ENCODE measurements at places on chromosomes 1 and 21.

- no peak for DNase-seq
Observed at GRCh38 chr1:234231061-234231892, 142.0 kb upstream of the COA6 start.

DNA sequence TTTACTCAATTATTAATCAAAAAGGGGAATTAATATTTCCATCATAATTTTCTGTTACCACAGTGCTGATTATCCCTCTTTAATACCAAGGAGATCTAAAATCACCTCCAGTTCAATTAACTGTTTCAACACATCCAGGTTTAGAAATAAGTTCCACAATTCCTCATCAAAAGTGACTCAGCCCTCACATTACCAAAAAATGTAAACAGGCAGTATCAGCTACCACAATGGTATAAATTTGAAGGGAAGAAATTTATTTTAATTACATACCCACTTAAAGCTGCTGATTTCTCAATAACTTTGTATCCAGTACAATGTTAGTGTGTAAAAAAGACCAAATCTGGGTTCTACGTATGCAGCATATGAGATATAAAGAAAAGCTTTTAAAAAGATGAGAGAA, 51.9 kb downstream of the EIF4G3 start:
- no peak for DNase-seq

GRCh38 chr1:204960306-204961125, 82.5 kb upstream of the CNTN2 start:
- no peak for DNase-seq

DNA sequence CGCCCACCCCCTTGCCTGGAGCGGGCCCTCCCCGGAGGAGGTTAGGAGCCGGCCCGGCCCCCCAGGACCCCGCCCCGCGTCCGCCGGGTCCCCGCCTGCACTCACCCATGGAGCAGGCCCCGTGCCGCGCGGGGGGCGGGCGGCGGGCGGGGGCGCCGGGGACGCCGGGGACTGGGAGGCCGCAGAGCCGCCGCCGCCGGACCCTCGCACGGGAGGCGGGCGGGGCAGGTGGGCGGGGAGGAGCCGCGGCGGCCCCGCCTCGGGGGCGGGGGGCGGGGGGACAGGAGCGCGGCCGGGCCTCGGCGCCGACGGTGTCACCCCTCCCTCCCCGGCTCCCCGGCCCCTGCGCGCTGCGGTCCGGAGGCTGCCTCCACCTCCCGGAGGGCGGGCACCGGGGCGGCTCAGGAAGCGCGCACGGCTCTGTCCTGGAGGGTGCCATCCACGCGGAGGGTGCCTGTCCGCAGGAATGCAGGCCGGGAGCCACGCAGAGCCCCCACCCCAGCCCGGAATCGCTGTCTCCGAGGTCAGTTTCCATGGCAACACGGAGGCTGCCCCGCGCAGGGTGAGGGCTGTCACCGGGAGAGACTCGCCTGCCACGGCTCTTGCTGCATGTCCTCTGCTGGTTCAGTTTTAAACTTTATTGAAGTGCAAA, 5.9 kb upstream of the PLEKHG5 start:
- DNase-seq: peak; percentile 42

GRCh38 chr1:150995460-150995859, 11.2 kb downstream of the MINDY1 start:
- no peak for DNase-seq

- no peak for DNase-seq
Observed at GRCh38 chr1:207581496-207582153, 63.3 kb upstream of the CR1L start.

GRCh38 chr1:181347495-181348390, 135.6 kb upstream of the CACNA1E start:
- no peak for DNase-seq

- no peak for DNase-seq
Observed at GRCh38 chr1:2640626-2641025, 7.8 kb upstream of the MMEL1 start.

DNA sequence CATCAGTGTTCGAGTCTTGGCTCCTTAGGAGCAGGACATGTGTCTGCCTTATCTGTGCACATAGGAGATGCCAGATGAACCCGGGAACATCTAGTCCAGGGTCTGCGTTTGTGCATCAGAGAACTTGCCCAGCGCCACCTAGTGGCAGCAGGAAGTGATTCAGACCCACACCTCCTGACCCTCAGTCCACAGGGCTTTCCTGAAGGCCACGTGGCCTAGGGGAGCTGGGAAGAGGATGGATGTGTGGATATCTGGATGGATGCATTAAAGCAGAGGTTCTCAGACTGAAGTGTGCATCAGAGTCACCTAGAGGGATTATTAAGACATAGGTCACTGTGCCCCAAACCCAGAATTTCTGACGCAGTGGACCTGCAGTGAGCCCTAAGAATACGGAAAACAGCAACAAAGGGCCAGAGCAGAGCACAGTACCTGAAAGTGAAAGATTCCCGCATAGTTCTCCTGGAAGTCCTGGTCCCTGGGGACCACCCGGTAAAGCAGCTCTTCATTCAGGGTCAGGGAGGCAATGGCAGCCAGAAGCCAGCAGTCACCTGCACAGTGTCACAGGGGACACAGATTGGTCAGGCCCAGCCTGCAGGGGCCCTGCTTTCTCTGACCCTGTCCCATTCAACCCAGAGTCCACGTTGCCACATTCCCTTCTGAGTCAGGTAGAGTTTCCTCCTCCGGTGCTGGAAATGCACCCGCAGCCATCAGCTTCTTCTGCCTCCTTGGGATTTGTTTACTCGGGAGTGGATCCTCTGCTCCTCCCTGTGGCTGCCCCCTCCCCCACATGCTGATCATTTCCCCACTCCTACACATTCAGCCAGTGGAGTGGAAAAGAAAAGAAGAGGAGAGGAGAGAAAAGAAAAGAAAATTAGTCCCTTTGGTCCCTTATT, 37.0 kb downstream of the CAPN8 start:
- DNase-seq: peak; percentile 18

GRCh38 chr1:115179397-115180079, 90.2 kb upstream of the TSPAN2 start:
- DNase-seq: no peak

DNA sequence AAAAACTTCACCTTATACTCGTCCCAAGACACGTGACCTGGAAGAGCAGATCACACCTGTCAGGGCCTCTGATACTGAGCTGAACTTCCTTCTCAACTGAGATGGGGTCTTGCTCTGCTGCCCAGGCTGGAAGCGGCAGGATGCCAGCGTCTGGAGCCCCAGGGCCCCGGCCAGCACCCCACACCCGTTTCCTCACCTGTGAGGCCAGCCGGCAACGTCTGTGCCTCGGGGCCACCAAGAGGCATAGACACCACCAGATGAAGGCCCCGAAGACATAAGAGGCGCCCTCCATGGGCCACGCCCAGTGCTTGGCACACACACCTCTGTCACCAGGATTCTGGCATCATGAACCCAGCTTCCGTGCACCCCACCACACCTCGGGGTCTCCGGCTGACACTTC, 8.5 kb downstream of the SDF4 start:
- DNase-seq: no peak

- peak; percentile 85 for DNase-seq
Observed at GRCh38 chr1:152036267-152037216, at the start of gene S100A11. Gene S100A11, minus strand, starts transcription at chr1:152037004. Its CDS starts 89 bp downstream, at chr1:152036915.

- DNase-seq: no peak
Observed at GRCh38 chr1:62263814-62264353, 55.4 kb downstream of the KANK4 start.

DNA sequence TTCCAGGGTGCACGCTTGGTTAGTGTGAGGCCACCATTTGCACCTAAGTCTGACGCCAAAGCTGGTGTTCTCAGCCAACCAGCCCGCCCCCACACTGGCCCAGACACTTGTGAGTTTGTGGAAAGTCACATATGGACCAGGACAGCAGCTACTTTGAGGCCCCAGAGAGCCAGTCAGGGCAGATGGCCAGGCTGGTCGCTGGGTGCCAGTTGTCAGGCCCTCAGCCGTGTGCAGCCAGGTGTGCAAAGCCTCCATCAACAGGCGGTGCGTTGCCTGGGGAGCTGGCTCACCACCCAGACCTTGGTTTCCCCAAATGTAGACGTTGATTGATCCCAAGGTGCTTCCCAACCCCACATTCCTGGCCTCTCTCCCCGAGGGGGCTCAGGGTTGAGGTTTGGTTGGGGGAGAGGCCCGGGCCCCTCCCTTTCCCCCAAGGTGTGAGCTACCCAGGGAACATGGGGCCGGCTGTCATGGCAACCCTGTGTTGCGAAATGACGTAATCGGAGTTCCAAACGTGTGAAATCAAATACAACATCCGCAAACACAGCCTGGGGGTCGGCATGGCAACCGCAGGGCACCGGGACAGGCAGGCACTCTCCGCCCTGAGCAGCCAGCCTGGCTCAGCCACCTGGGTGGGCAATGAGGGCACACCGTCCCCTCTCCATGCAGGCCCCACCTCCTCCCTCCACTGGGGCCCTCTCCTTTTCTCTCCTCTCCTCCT, 42.2 kb upstream of the WNT4 start:
- no peak for DNase-seq

- DNase-seq: no peak
Observed at GRCh38 chr1:4673494-4673893, 19.1 kb downstream of the AJAP1 start.

GRCh38 chr1:46034601-46035516, 97.6 kb downstream of the PIK3R3 start:
- DNase-seq: no peak

- DNase-seq: no peak
Observed at GRCh38 chr1:233518344-233518743, 95.6 kb upstream of the KCNK1 start.

GRCh38 chr21:26836528-26836927, 8.7 kb downstream of the ADAMTS1 start:
- DNase-seq: no peak

DNA sequence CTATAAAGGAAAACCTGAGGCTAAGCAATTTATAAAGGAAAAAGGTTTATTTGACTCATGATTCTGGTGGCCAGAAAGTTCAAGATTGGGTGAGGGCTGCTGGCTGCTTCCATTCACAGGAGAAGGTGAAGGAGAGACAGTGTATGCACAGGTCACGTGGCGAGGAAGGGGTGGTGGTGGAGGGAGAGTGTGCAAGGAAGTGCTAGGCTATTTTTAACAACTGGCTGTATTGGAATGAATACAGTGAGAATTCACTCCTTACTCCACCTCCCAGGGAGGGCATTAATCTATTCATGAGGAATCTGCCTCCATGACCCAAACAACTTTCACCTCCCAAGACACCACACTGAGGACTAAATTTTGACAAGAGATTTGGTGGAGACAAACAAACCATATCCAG, 51.0 kb downstream of the SYDE2 start:
- DNase-seq: no peak

DNA sequence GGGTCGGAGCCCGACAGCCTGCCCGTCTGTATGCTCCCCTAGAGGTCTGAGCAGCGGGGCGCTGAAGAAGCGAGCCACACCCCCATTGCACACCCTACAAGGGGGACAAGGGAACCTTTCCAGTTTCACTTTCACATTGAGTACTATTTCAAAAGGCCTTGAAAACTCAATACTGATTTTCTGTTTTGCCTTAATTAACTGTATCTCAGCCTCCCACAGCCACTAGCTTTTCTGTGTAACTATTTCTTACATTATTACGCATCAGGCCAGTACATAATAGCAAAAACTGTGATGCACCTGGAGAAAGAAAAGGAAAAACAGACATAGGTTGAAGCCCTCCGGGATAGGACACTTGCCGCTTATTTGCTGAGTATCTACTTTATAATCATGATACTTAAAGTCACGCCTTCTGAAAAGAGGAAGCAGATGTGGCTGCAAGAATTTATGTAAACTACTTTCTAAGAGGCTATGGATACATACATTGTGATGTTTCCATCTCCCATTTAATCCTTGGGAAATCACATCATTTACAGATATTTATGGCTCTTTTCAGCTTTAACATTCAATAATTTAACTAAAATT, 1719.5 kb downstream of the MRPL39 start:
- DNase-seq: peak; percentile 52

- no peak for DNase-seq
Observed at GRCh38 chr21:37118187-37118826, 45.3 kb downstream of the TTC3 start.

Data from CD4-positive, alpha-beta T cell treated with Interleukin-2 at 100 ng/mL for 4 hours (primary cell).